Tibial artery (tissue), 4 donors: ENCODE measurements at places on chromosomes 6 and 20.
A peak's percentile ranks its signal among the peaks of the same experiment; 100 is the strongest.

GRCh38 chr6:6217855-6218758, 102.4 kb downstream of the F13A1 start:
- no peak for DNase-seq

DNA sequence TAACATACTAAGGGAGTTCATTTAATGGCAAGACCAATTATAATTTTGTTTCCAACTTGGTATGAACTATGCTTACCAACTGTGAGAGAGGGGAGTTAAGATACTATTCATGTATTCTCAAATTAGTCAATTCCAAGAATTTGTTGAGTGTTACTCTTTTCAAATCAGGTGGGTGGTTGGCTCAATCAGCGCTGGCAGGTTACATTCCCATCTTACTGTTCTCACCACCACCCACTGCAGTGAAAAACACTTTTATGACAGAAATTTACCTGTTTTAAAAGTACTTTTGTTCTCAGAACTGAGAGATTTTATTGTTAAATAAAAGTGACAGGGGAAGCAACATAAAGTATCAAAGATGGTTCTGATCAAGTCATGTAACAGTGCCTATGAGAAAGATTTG, 642.0 kb downstream of the PRKN start:
- DNase-seq = no peak

GRCh38 chr6:142566628-142567396, 265.0 kb downstream of the ADGRG6 start:
- peak; percentile 35 for DNase-seq

DNA sequence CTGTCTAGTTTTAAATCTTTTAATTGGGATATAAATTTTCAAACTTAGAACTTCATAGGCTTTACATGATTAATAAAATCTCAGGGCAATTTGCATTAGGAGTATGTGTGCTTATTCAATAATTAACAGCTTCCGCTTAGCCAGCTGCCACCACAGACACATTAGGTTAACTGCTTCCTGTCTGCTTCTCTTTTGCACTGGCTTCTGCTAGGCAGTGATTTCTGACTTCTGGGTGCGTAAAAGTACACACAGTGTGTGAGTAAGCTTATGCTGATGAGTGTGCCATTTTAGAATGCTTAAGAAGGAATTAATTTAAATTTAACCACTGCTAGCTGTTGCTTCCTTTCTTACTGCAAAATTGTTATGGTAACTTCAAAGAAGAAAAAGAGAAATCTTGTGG, 73.9 kb downstream of the F13A1 start:
- DNase-seq = no peak

DNA sequence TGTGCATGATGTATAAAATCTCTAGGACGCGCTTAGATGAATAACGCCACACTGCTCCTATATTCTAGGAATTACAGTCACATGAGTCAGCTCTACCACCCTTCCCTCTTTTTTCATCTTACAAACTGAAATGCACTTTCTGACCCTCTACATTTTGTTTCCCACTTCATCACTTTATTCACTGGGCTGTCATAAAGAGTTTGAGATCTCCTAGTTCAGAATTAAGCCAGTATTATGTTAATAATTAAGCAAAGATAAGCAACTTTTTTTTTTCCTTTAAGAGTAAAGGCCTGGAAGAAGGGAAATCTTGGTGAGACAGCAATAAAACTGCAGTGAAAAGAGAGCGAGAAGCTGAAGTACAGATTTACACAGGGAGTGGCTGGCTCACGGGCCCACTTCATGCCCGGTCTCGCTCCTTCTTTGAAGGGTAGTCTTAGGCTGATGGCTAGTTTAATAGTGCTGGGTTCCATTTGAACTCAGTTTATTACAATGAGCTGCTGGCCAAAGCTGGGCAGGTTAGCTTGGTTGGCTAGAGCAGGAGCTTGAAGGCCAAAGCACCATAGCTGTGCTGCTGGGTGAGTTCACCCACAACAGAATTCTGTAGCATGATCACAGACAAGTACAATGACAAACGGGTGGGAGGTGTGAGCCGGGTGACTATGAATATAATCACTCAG, 110.6 kb downstream of the MAP7 start:
- no peak for DNase-seq

DNA sequence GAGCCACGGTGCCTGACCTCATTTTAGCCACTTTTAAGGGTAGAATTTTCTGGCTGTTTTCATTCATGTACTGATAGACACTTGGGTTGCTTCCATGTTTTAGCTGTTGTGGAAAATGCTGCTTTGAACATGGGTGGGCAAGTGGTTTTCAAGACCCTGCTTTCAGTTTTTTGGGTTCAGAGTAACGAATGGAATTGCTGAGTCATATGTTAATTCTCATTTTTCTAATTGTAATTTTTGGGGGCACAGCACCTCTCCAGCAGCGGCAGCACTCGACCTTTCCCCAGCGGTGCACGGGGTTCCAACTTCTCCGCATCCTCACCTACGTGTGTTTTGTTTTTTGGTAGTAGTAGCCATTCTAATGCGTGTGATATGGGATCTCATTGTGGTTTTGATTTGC, 5.4 kb downstream of the NQO2 start:
- DNase-seq = no peak

GRCh38 chr20:34468951-34469350, 47.3 kb upstream of the DYNLRB1 start:
- DNase-seq = no peak

- DNase-seq = no peak
These were observed 27.2 kb downstream of the MCUR1 start for GRCh38 chr6:13787137-13787536.

- peak; percentile 74 for DNase-seq
These were observed 174.1 kb downstream of the DOK5 start for GRCh38 chr20:54649511-54649962.

GRCh38 chr20:24733416-24733815, 215.7 kb upstream of the CST7 start:
- DNase-seq = no peak

- no peak for DNase-seq
These were observed 27.8 kb downstream of the FOXP4 start for GRCh38 chr6:41573985-41574384.

- DNase-seq = no peak
These were observed 20.3 kb upstream of the TENT5A start for GRCh38 chr6:81772741-81773140.

- DNase-seq = peak; percentile 80
These were observed 5.3 kb upstream of the TCP11 start for GRCh38 chr6:35146453-35146852.

DNA sequence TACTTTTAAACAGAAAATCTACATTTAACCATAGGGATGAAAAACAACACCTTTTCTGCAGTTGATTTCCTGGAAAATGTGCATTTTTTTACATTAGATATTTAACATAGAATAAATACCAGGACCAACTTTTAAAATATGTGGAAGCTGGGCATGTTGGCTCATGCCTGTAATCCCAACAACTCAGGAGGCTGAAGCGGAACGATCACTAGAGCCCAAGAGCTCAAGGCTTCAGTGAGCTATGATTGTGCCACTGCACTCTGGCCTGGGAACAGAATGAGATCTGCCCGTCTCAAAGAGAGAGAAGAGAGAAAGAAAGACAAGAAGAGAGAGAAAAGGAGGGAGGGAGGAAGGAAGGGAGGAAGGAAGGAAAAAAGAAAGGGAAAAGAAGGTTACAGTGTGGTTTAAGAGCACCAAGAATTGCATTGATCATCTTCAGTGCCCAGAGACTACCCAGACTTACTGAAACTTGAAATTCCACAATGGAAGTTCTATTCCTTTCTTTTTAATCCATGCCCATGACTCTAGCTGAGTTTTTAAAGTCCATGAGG, 189.4 kb upstream of the ARID1B start:
- DNase-seq = no peak
